ENCODE measurements at places on chromosomes 3 and 15.
A peak's percentile ranks its signal among the peaks of the same experiment; 100 is the strongest.

- DNase-seq = peak; percentile 47
These were observed 37.6 kb upstream of the RHCG start for GRCh38 chr15:89533861-89534544.

- DNase-seq = peak; percentile 44
These were observed 35.2 kb downstream of the BDH1 start for GRCh38 chr3:197520311-197521276.

DNA sequence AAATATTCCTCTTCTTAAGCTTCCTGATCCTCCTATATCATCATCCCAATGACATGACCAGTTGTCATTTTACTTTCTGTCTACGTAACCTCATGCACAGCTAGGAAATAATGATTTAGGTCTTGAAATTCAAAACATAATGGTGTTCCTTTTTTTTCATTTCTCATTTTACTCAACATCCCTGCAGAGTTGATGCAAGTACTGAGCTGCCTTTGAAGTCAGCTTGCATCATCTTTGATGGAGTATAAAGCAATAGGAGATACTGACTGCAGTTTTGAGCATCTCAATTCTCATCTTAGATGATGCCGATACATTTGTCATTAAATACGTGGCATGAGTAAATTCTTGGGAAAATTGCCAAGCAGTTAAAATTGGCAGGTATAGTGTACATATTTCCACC lies 346.1 kb downstream of the ZIC1 start:
- DNase-seq = no peak

GRCh38 chr3:27031476-27031875 lies 337.7 kb downstream of the NEK10 start:
- DNase-seq = no peak

DNA sequence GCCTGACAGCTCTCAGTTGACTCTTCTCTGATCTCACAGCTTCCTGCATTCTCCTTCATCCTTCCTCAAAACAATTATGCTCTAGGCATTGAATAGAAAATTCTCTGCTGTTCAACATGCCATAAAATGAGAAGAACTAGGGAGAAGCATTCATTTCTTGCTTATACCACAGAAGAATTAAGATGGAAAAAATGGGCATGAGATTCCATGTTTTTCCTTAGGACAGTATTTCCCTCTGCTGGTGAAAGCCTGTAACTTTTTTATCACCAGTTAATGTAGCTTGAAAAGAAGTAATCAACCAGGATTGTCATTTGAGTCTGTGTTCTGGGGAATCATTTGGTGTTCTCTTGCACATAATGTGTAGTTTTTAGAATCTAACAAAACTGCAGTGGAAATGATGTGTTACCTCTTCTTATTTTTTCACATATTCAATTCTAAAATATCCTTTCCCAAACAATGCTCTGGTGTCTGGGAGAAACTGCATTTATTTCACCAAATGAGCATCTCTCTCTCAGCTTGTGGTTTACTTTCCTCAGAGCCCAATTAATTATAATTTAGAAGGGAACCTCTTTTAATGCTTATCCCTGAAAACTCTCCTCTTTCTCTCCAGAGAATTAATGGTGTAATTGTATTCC lies 92.8 kb upstream of the DCBLD2 start:
- peak; percentile 87 for DNase-seq

- DNase-seq = no peak
These were observed 3.4 kb upstream of the UNC13C start for GRCh38 chr15:53974813-53975212.

- no peak for DNase-seq
These were observed 511.6 kb upstream of the PROK2 start for GRCh38 chr3:72296477-72297111.

DNA sequence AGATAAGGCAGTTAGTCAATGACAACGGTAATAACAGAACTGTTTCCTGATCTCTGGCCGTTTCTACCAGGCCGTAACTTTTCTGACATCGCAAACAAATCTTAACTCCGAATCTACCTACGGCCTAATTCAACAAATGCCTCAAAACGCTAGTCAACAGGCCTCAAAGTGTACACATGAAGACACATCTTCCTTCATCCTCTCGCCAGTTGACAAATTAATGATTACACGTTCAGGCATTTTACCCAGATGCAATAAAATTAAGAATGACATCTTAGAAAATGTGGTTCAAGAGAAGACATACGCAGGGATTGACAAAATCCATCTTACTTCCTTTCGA lies 1.5 kb downstream of the SFMBT1 start:
- DNase-seq = no peak

- DNase-seq = no peak
These were observed 6.7 kb downstream of the COLQ start for GRCh38 chr3:15514663-15515340.

GRCh38 chr15:56869573-56869972 lies 48.9 kb upstream of the TCF12 start:
- peak; percentile 33 for DNase-seq

DNA sequence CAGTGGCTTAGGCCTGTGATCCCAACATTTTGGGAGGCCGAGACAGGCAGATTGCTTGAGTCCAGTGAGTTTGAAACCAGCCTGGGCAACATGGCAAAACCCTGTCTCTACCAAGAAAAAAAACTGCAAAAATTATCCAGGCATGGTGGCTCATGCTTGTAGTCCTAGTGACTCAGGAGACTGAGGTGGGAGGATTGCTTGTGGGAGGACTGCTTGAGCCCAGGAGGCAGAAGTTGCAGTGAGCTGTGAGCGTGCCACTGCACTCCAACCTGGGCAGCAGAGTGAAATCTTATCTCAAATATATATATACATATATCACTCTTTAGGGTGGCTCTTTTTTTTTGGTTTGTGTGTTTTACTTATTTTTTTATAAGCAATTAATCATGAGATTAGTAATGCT lies 83.7 kb upstream of the WDR72 start:
- no peak for DNase-seq

- no peak for DNase-seq
These were observed 2.9 kb downstream of the ITPR1 start for GRCh38 chr3:4496087-4496452.

DNA sequence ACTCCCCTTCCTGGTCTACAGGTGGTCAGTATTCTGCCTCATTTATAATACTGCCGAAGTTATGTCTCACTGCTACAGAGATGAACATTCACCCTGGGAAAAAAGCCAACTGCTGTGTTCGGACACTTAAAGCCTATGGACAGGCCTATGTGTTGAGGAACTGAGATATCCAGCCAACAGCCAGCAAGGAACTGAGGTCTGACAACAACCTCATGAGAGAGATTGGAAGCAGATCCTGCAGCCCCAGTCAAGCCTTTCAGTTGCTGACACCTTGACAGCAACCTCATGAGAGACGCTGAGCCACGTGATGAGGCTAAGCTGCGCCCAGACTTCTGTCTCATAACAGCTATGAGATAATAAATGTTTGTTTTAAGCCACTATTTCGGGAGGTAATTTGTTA lies 18.2 kb upstream of the FHIT start:
- no peak for DNase-seq

DNA sequence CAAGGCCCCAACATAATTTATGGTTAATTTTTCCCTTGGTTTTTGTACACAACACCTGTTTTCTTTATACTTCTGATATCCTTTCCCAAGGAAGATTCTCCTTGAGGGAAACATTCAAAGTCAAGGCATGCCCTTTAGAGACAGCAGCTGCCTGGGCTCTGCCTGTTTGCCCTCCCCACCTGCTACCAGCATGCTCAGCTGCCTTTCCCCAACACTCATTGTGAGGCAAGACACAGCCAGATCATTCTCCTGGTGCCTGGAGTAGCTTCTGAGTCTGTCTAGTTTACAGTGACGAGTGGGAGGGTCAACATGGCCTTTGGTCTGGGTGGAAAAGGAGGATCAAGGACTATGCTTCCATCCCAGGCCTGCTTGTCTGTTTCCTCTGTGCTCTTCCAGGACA lies 132.5 kb downstream of the EPHB1 start:
- no peak for DNase-seq

DNA sequence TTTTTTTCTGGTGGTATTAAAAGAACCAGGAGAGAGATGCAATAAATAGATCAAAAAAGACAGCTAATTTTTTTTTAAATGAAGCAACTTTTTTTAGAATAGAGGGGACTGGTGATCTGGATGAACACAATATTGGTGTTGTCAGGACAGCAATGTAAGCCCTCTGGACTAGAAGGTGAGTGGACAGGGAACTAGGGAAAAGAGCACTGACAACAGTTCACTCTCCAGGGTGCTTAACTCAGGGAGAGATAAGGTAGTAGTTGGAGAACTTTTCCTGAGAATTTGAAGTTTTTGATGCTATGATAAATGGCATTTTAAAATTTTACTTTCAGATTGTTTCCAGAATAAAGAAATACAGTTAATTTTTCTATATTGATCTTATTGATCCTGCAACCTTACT lies 158.3 kb upstream of the STAC start:
- DNase-seq = no peak

DNA sequence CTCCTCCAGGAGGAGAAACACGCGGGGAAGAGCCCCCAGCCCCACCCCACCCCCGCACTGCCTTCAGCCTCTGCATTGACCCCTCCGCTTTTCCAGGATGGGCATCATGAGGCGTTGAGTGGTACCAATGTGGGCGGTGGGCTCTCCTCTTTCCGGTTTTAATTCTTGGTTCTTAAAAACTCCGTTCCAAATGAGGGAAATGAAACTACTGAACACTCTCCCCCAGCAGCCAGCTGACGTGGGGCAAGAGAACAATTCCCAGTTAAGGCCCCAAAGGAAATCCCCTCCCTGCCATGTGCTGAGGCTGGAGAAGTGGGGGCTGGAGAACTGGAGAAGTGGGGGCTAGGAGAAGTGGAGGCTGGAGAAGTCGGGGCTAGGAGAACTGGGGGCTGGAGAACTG lies 5.3 kb upstream of the NRROS start:
- no peak for DNase-seq

- DNase-seq = peak; percentile 52
These were observed 581 bp downstream of the SH3BP5 start for GRCh38 chr3:15331606-15332404.

GRCh38 chr15:83581381-83581780 lies 72.5 kb upstream of the ADAMTSL3 start:
- peak; percentile 42 for DNase-seq

GRCh38 chr3:182487143-182487542 lies 306.2 kb upstream of the ATP11B start:
- DNase-seq = no peak

- no peak for DNase-seq
These were observed at the start of gene DPPA2 for GRCh38 chr3:109316162-109316730. DPPA2 (minus strand) TSS chr3:109316517; CDS start chr3:109314542, 1,975 bp downstream.

- DNase-seq = no peak
These were observed 100.8 kb downstream of the OPA1 start for GRCh38 chr3:193693774-193694173.

DNA sequence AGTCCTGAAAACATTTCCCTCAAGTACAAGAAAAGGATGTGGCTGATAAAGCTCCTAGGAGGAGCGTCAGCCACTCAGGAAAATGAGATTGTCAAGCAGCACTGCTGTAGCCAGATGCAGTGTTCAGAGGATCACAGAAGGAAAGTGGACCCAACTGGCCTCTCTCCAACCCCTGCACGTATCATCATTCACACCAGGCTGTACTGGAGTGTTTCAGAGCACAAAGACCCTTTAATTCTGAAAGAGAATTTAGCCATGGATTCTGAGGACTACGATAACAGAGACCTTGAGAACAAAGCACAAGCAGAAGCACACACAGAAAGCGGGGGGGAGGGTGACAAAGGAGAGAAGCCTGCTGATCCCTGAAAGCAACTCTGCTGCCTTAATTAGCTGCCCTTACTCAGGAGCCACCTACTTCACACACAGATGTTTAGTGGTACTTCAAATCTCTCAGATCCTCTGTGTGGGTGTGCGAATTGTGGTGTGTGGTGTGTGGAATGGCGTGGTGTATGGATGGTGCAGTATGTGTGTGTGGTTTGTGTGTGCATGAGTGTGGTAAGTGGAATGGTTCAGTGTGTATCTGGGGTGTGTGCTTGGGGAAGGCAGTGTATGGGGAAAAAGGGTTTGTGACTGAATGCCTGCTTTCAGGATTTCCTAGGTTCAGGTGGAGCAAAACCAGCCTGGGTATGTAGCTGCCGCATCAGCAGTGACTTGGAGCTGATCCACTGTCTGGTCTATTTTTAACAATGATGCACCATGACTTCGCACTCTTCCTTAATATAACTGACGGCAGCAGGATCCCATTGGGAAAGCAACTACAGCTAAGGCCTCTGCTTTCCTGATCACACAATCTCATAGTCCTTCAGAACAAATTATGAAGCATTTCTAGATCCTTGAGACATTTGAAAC lies 192.5 kb downstream of the RSL24D1 start:
- DNase-seq = no peak

DNA sequence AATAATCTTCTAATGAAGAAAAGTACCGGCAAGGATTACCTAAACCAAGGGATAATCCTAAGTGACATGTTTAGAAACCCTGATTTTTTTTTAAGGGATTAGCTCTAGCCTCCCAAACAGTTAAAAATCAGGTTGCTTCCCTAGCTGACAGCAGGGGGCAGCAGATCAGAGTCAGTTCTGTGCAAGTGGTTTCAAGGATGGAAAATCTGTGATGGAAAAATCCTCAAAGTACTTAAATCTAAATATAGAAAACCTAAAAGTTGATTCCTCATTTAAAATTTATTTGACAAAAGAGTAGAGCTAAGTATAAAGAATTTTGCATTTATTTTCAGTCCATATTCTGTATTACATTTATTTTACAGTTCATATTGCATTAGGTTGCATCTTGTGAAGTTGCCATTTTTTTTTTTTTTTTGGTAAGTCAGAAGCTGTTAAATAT lies 107.6 kb downstream of the PEX5L start:
- peak; percentile 86 for DNase-seq

GRCh38 chr15:86155551-86155950 lies 75.9 kb downstream of the AGBL1 start:
- no peak for DNase-seq

- peak; percentile 55 for DNase-seq
These were observed 67.5 kb downstream of the SPRED1 start for GRCh38 chr15:38320181-38320580.

- no peak for DNase-seq
These were observed 550.5 kb upstream of the GBE1 start for GRCh38 chr3:82311901-82312300.

DNA sequence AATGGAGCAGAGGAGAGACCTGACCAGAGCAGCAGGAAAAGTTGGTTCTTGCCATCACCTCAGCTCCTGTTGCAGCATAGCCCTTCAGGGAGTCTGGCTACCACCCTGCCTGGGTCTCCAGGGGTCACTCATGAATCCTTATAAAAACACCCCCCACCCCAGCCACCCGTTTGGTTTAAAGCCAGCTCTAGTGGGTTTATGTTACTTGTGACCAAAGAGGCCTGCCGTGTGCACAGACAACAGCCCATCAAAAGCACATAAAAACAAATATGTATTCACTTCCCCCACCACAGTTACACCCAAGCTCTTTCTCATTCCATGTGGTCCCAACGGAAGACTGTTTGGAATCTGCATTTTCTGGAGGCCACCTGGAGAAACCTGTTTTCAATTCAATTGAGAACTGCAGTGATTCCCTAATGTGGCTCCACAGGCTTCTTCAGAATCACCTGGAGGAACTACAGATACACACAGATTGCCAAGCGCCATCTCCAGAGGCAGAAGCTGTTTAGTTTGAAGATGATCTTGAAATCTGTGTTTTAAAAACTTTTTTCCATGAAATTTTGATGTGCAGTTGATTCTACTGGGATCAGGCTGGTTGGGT lies 13.8 kb downstream of the FOXL2 start:
- DNase-seq = no peak

GRCh38 chr3:16825617-16826204 lies 59.0 kb upstream of the PLCL2 start:
- DNase-seq = no peak

All from choroid plexus epithelial cell (primary cell).